Stimulated activated CD8-positive, alpha-beta memory T cell treated with anti-CD3 and anti-CD28 coated beads, Interleukin-15, amount 100 ng/mL, for 4 hours (primary cell): ENCODE measurements at places on chromosomes 7 and 10.
A peak's percentile ranks its signal among the peaks of the same experiment; 100 is the strongest.

DNA sequence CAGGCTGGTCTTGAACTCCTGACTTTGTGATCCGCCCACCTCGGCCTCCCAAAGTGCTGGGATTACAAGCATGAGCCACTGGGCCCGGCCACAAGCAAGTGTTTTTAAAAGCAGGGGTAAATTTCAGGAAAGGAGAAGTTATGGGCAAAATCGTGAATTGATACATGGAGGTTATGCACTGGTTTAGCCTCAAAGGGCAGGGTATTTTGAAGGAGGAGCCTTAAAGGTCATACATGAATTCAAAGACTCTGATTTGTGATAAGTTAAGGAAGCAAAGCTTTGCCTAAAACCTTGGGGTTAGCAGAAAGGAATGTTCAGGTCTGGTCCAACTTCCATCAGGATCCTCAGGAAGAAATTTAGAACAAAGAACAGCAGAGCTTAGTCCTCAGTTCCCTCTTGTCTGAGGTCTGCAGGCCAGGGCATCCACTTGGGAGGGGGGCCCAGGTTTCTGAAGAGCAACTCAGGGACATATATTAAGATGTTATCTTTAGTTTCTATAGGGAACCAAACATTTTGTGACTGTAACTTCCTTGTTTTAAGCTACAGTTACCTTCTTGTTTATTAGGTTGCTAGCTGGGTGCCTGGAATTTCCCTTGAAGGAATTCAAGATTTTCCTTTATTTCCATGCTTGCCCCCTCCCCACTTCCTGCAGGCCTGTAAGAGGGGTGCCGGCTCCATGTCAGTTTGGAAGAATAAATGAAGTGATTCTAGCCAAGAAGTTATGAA lies 2.8 kb upstream of the REPIN1 start:
- no peak for DNase-seq

DNA sequence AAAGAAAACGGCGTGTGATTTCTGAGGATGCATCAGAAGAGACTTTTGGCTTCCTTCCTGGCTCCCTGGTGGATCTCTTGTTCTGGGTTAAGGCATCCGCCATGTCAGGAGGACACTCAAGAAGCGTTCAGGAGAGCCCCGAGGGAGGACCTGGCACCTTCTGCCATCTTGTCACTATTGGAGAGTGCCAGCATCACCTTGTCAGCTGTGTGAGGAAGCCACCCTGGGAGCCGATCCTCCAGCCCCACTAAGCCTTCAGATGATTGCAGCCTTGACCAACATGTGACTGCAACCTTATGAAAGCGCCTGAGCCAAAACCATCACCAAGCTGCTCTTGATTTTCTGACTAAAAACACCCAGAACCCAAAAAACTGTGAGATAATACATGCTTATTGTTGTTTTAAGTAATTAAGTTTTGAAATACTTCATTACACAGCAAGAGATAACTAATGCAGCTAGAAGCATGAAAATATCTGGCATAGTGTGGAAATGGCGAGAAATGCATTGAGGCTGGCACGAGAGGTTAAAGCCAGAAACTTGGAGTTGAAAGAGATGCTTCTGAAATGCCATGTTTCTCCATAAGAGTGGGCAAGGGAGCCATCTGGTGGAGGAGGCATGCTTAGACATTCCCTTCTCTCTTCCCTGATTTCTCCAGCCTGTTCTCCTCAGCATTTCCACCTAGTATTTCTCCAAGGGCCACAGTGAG lies 5.4 kb upstream of the ZFYVE27 start:
- peak; percentile 12 for DNase-seq

DNA sequence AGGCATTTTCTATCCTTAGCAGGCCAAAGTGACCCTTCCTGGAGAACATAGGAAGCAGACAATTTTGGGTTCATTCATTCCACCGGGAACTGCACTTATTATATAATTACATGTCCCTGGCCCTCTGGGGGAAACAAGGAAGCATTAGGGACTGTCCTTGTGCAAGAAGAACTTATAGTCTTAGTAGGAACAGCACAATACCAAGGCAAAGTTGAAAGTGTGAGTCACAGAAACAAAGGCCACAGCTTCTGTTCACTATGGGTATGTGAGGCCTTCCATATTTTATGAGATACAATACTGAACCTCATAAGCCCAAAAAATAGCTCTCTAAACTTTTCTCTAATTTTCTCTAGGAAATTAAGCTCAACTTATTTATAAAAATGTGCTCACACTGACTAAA lies 18.4 kb upstream of the AKR1B10 start:
- DNase-seq: no peak

GRCh38 chr10:107930037-107930436 lies 765.5 kb upstream of the SORCS1 start:
- DNase-seq: no peak

DNA sequence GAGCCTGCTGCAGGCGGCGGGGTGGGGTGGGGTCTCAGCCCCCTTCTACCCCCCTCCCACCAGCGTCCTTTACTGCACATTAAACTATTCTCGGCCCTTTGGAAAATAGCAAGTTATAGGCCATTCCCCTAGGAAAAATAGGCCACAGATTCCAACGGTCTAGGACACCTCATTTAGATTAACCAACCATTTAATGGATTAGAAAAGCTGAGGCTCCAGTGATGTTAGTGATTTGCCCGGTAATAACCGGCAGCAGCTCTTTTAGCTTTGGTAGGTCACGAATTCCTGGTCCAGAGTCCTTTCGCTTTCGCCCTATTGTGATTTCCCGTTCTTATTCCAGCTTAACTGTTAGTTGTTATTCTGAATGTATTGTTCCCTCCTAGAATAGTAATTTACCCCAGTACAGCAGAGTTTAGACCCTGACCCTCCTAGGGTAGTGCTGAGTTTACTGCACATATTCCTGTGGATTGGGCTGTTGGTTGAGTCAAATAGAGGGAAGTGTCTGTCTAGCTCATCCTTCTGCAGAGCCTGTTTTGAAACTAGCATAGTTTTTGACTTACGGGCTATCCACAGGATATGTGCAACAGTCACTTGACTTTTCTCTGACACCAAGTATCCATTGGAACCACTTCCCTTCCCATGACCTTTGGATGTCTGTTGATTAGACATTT lies 754 bp downstream of the GSTO1 start:
- no peak for DNase-seq

GRCh38 chr10:968546-969199 lies 19.6 kb upstream of the GTPBP4 start:
- no peak for DNase-seq

DNA sequence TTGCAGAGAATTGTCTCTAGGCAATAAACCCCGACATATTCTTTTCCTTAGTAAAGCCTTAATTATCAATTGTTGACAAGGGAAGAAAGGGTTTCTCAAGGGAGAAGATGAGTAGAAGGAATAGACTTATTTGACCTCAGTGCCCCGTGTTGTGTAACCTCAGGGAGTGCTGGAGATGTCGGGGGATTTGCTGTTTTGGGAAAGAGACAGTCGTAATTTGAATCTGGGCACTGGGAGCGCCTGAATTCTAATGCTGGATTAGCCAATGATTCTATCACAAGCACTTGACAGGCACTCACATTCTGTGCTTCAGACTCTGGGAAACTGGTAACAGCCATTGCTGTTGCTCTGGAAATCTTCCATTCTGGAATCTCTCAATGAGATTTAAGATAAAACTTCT lies 13.8 kb upstream of the LMOD2 start:
- no peak for DNase-seq

GRCh38 chr10:8581521-8582225 lies 527.2 kb downstream of the GATA3 start:
- no peak for DNase-seq

DNA sequence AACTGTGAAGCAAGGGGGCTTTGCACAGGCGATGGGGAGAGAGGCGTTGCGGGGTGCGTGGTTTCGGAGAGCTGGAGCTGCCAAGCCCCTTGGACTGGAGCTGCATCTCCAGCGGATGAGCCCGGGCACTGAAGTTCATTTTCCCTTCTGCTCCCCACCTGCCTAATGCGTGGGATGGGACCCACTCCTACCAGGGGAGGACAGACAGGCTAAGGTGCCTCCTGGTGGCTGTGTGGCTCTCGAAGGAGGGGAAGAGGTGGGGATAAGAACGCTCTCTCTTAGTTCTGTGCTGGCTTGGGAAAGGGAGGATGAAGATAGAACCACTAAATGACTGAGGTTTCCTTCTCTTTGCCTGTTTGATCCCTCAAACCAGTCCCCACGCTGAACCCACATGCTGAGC lies 177.6 kb upstream of the PITRM1 start:
- DNase-seq: no peak

DNA sequence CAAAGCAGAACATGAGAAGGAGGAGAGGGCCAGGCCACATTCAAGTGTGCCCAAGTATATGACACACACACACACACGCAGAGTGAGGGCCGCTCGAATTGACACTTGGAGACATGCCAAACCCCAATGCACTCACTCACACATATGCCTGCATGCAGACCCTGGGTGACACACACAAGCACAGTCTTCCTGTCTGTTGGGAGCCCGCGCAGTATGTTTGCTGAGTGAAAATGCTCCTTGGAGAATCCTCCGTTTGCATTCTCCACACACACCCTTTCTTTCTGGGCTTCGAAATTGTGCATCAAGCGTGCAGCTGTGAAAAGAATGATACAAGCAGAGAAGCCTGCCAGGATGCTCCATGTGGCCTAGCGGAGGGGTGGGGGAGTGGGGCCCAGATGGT lies 120.9 kb downstream of the PLXNA4 start:
- DNase-seq: no peak

- no peak for DNase-seq
Observed at GRCh38 chr10:21160116-21160515, 263.0 kb upstream of the NEBL start.

DNA sequence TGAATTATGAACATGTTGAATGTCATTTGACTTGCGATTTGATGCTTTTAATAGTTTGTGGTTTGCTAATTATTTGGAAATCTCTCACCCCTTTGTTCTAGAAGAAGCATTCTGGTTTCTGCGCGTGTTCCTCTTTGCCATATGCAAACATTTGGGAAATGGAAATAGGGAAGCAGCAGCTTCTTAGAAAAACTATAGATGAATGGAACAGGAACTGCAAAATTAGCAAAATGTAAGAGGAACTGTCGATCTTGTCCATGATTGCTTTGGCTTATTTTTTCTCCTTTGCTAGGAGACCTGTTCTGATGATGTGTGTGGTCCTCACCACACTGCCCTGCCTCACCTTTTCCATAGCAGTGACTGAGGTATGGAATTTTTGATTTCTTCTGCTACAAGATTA lies 19.0 kb downstream of the TMEM236 start:
- DNase-seq: no peak

DNA sequence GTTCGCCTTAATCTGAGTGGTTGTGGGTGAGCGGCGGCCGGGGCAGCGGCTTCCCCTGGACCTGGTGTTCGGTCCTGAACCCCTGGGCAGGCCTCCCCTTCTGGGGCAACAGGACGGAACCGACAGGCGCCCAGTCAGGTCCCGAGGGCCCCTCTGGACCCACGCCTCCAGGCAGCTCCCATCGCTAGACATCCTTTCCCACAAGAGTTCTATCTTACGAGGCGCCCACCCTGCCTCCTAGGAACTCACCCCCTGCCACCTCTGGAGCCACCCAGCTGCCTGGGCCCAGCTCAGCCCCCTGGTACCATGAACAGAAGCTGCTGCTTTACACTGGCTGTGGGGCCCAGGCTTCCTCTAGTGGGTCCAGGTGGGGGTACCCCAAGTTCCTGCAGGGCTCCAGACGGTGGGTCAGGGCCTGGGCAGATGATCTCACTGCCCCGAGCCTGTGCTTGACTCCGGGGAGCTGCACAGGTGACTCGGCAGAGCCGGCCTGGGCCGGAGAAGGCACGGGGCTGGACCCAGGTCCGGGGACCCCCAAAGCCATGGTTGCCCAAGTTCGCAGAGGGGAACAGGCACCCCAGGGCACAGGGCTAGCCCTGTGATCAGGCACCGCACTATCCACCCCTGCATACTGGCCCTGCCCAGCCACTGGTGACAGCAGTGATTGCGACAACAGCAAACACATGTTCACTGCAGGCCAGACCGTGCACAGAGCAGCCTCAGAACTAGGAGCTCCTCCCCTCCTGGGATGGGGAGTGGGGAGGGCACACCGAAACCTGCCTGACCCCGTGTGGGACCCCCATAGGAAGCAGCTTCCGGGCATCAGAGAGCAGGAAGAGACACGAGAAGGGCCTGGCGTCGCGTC lies 180.3 kb downstream of the ELFN1 start:
- DNase-seq: no peak

- DNase-seq: no peak
Observed at GRCh38 chr7:27164045-27164366, 1.3 kb downstream of the HOXA9 start.

DNA sequence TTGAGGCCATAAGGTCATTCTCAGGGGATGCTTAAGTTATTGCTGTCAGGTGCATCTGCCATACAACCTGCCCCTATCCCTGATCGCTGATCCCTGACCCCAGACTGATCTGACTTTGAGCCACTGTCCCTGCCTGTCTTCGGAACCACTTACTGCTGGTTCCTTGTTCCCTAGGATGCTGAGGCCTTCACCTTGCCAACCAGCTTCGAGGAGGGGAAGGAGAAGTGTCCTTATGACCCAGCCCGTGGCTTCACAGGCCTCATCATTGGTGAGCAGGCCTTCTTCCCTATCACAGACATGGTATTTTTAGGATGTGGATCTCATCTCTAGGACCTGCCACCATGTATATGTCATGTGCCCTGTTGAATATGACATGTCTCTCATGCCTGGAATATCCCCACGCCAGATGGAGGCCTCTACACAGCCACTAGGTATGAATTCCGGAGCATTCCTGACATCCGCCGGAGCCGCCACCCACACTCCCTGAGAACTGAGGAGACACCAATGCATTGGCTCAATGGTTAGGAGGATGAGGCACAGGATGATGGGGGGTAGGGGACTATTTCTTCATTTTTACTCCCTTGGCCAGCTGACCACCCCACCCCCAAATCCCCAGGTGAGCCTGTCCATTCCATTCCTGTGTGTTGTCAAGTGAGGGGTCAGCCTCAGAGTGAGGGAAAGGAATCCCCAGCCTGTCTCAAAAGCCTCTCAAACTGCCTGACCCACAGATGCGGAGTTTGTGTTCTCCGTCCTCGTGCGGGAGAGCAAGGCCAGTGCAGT lies 9.0 kb downstream of the MRPL43 start:
- DNase-seq: no peak

DNA sequence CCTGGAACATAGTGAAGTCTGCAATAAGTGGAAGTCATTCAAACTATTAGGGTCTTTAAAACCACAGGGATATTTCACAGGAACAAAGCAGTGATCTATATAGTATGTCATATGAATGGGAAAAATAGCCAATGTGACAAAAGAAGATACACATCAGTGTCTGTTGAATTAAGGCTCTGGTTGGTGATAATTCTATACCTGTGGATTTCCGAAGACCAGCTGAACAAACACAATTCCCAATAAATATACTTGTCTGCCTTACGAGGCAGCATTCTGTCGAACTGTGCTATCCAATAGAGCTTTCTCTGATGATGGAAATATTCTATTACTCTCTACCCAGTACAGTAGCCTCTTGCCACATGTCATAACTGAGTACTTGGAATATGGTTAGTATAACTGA lies 55.9 kb upstream of the CAV2 start:
- no peak for DNase-seq

- DNase-seq: no peak
Observed at GRCh38 chr7:108203537-108203936, 73.4 kb upstream of the LAMB4 start.

GRCh38 chr10:74099420-74099819 lies 51.2 kb downstream of the AP3M1 start:
- DNase-seq: no peak
